ENCODE measurements at places on chromosomes 1 and 21.

DNA sequence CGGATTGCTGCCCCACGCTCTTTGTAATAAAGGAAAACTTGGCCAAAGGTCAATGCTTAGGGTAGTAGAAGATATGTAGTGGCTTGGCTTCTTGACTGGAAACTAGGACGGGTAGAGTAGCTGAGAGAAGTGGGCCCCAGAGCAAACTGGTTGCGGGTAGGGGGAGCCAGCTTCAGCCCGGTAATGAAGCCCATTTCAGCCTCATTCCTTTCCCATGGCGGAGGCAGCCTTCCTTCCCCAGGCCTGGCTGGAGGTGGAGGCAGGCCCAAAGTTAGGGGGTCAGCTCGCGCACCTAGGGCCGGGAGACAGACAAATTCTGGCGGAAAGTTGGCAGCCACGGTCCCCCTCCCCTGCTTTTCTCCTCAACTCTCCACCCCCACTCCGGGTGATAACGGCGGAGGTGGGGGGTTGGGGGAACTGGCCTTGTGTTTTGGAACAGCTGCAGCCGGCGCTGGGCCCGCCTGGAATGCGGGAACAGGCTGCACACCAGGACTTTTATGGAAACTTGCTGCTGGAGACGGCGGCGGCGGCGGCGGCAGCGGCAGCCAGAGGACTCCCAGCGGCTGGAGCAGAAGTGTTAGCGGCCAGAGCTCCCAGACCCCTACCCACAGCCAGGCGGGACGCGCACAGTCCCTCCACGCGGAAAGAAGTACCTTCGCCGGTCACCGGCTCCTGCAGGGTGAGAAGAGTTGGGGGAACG, at the start of gene NEXN:
Gene NEXN, plus strand, starts transcription at position 544 of the 700 bp plus-strand sequence. CDS start 27,483 bp downstream, outside the sequence.
- peak; percentile 18 for DNase-seq

DNA sequence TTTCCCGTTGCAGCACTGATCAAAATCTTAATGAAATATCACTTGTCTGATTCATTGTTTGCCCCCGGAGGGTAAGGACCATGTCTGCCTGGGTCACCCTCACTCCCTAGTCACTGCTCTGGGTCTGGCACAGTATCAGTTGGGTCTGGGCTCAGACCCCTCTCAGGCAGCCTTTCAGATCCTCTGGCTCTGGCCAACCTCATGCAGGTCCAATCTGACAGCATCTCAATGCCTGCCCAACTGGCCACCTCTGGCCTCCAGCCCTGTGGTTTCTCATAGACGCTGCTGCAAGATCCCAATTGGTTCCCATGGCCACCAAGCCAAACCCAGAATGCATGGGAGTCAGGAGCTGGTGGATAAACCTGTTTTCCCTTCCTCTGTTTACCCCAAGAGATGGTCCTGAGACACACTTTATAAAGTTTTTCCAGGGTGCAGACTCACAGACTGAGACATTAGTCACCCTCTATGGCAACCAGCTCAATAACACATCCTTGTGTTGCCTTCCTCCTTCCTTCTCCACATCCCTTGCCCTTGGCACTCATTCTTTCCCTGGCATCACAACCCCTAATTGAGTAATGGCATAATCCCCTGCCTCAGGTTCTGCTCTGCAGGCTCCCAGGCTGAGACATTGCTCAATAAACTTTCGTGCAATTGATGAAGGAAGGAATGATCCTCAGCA, 199.2 kb downstream of the GRIK3 start:
- DNase-seq, result no peak

GRCh38 chr1:171753182-171753581, 11.3 kb upstream of the VAMP4 start:
- DNase-seq, result no peak

- peak; percentile 4 for DNase-seq
Observed at GRCh38 chr1:178513278-178513983, 522 bp downstream of the TEX35 start.

DNA sequence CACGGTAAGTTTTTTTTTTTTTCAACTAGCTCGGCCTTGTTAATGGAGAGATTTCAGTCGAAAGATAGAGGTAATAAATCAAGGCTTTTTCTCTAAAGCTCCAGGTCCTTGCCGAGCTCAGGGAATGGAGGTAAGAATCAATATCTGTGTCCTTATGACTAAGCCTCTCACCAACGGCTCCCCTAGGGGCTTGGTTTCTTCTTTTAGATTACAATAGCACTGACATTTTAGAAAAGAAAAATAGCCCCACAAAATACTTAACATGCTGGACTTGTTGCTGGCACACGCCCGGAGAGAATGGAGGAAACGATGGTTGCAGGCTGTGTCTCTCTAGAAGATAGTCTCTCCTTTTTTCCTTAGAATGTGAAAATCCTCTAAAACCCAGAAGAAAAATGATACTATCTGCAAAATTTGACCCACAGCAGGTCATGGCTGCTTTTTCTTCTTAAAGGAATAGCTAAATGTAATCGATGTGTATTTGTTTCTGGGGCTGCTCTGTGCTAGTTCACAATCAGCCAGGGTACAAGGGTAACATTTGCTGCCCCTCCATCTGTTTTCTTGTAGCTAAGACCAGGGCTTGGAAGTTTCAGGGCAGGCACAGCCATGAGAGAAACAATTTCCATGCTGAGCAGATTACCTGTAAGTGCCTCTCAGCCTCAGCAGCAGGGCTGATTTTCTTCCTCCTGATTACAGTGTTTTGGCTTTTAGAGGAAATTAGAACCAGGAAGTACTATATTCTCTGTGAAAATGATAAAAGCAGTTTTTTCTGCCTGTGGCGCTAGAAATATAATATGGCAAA, 86.2 kb upstream of the GNG12 start:
- DNase-seq, result no peak

DNA sequence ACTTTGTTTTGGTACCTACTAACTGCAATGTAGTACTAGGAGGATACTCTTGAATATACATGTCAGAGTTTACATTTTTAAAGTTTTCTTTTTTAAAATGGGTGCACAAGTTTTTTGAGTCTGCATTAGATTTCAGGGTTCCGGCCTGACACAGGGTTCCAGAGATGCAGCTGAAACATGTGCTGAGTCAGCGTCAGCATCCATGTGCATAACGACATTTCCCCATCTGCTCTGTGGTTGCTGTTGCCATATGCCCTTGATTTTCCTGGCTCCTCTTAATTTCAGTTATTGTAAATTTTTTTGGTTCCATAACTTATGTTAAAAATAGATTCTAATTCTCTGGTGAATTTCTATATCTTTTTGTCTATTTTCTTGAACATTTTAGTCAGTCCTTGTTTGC, 12.3 kb upstream of the METTL13 start:
- no peak for DNase-seq

GRCh38 chr1:156303241-156303640, 4.1 kb upstream of the VHLL start:
- no peak for DNase-seq
